Stimulated activated CD8-positive, alpha-beta memory T cell treated with anti-CD3 and anti-CD28 coated beads, Interleukin-7, amount 100 ng/mL, for 1 hour (primary cell): ENCODE measurements at places on chromosomes 7 and 10.

GRCh38 chr10:84296091-84296981 is 32.1 kb upstream of the CCSER2 start:
- no peak for DNase-seq

DNA sequence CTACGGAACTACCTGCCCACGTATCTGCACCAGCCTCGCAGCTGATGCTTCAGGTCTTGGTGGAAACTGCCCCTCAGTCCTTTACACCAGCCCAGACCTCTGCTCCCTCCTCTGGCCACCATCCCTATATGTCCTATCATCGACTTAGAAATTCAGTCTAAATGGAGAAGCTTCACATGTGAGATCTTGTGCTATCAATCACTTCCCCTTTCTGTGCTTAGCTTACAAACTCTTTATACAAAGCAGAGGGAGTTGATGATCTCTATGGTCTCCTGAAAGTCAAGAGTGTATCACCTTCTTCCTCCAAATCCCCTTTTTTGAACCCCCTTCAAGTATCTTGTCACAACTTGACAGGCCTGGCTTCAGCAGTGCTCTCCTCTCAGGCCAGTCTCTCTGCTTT is 30.7 kb downstream of the ZNF777 start:
- DNase-seq: no peak

DNA sequence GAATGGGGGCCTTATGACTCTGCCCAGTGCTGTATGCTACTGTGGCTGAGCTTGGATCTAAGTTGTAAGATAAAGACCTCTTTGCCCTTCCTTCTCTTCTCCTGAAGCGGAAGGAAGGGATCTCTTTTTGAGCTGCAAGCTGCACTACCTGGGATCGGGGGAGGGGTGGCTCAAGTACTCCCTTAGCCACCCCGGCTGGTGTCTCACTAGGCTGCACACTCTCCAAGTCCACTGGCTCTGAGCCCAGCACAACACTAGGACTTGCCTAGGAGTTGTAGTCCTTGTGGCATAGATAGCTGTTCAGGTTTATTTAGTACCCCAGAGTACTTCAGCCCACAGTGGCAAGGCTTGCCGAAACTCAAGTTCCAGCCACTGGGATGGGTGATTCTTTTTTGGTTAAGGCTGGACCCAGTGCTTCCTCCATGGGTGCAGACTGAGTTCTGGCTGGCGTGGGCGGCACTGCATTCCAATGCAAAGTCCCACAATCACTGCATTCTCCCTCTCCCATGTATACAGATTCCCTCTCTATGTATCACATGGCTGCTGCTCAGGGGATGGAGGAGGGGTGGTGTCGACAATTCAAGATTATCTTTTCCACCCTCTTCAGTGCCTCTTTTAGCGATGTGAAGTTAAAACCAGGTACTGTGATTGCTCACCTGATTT is 76.2 kb upstream of the SLC25A13 start:
- DNase-seq: no peak

DNA sequence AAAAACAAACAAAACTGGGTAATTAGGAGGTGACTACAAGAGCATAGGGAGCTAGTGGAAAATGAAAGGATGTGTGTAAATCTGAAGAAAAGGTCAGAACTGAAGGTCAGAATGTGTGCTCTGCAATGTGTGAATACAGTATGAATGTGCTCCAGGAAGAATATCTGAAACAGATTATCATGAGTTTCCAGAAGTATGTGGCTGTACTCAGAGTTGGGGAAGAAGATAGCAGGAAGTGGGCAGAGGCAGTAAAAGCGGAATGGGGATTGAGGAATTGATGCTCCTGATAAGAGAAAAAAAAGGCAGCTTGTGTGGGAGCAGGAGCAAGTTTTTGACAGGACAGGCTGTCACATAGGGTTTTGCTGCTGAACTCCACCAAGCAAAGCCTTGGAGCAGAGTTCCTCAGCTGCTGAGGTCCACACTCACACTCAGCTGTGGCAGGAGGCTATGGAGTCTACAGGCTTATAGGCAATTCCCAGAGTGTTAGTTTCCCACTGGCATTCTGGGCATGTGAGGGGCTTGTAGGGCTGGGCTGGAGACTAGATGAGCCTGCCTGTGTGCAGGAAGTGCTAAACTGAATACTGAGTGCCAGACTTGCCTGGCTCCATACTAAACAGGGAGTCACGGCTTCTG is 22.9 kb downstream of the H2AZ2 start:
- no peak for DNase-seq

DNA sequence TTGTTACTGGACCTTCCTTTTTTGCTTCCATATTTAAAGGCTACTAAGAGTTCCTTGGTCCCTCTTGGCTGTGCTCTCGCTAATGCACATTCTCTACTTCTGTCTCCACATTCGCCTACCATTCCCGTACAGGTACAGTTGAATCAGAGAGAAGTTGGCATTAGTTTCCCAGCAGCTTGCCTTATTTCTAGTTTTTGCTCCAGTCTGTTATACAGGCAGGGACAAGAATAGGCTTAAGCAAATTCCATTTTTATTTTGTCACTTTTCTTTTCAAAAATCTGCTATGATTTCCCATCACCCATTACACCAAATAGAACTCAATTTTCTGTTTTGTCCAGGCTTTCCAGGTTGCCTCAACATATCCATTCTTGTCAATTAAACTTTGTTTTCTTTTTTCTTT is 29.9 kb downstream of the DYNC1I1 start:
- no peak for DNase-seq
